Tibial artery (tissue), 4 donors: ENCODE measurements at places on chromosomes 11 and 22.

- no peak for DNase-seq
Measured at GRCh38 chr11:122145715-122146274, 29.8 kb upstream of the BLID start.

DNA sequence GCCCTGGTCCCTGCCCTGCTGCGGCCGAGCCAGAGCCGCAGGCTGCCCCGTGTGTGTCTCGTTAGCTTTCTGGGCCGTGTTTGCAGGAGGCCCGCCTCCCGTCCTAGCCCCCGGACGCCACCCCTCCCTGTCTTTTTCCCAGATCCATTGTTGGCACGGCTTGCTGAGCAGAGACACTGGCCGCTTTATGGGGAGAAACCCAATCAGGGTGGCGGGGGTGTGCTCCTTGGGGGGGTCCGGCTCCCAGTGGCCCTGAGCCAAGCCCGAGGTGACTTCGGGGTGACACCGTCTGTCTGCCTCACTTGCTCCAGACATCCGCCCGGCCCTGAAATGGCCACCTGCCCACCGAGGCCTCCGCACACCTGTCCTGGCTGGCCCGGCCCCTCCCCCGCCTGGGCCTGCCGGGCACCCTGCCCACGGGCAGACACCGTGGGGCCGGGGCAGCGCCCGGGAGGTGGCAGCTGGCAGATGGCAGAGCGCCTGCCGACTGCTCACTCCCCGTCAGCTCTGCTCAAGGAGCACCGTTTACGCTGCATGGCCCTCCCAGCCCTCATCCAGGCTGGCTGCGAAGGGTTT, 43.1 kb upstream of the PPARA start:
- peak; percentile 81 for DNase-seq

DNA sequence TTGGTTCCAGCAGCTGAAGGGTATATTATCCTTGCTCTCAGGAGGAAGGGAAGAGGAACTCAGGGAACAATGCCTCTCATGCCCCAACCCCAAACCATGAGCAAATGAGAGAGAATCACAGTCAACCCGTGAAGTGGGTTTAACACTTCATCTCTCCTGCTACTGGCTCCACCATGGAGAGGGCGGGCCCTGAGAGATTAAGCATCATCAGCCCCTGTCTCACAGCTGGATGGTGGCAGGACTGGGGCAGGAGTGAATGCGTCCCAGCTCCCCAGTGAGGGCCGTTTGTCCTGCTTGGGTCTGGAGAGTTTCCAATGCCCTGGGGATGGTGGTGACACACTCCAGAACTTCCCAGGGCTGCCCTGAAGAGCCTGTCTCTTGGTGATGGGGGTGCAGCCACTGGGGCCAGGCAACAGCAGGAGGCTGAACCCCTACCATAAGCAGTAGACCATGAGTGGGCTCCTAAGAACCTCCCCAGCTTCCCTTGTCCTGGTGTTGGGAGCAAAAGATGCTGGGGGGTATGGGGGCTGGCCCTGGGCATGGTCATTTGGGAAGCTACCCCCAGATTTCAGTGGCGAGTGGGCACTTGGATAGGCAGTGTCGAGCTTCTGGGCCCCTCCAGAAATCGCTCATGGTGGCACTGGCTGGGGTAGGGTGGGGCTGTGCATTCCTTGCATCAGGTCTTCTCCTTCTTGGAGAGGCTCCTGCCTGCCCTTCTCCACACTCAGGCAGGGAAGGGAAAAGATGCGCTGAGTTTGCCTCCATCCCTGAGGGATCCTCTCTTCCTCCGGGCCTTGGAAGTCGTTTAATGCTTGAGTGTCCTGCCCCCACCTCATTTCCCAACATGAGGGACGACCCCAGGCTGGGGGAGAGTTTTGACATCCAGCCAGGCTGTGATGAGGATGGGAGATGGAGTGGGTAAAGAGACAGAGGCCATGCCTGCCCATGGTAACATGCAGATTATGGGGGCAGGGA, 157.5 kb downstream of the ST3GAL4 start:
- no peak for DNase-seq

- no peak for DNase-seq
Measured at GRCh38 chr22:19606332-19607191, 82.4 kb upstream of the CLDN5 start.

- no peak for DNase-seq
Measured at GRCh38 chr11:134244593-134244992, 8.6 kb downstream of the THYN1 start.

DNA sequence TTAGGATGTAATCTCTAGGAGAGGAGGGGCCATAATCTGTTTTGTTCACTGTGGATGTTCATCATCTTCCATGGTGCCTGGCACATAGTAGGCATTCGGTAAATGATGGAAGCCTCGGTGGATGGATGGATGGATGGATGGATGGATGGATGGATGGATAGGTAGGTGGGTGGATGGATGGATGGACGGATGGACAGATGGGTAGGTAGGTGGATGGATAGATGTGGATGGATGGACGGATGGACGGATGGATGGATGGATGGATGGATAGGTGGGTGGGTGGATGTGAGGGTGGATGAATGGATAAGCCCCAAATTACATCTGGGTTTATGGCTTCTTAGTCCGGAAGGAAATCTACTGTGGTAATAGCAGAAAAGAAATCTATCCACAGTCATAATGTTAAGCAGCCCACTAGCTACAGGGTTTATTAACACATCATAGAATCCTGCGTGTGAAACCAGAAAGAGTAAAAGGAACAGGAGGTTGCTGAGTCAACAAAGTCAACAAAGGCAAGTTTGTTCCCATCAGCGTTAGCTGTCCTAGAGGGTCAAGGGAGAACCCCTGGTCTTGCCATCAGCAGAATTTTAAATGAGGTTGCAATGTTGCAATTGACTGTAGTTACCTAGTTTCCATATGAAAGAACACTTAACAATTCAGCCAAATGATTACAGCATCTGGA, 82.8 kb downstream of the C11orf91 start:
- no peak for DNase-seq
